ENCODE measurements at places on chromosomes 12 and 14.

- no peak for DNase-seq
Measured at GRCh38 chr14:98580131-98580678, 691.8 kb downstream of the BCL11B start.

GRCh38 chr14:20421267-20421666, 8.0 kb upstream of the TEP1 start:
- DNase-seq = no peak

DNA sequence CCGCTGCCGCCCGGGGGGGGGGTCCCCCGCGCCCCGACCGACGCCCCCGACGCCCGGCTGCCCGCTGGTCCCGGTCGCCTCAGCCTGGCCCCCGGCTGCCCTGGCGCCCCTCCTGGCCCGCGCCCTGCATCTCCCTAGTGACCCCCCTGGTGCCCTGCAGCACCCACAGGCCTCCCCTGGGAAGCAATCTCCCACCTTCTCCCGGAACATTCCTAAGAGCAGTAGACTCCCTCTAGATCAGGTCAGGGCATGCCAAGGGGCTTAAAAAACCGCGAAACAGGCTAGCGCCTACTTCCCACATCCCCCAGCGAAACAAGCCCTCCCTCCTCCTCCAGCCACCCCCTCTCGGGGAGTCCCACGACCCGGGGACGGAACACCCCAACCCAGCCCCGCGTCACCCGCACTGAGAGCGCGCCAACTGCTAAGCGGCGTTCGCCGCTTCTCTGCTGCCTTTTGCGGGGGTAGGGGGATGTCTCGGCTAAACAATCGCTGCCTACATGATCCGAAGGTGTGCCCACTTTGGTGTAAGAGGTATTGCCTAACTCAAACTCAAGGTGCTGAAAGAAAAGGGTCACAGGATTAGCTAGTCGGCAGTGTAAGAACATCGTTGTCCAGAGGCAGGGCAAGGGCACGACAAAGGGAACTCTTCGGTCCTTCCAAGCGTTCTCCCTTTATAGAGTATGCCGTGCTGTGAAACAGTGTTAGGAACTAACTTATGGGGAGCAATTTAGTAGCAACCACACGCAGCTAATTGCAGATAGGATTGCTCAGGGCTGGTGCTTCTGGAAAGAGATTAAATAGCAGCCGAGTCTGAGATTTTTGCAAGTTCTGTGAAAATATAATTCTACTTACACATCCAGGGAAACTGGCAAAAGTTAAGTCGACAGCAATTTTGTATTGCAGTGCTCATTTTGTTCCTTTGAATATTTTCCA, 619 bp upstream of the NTN4 start:
- no peak for DNase-seq

GRCh38 chr14:79613625-79614024, 597.7 kb downstream of the DIO2 start:
- DNase-seq = no peak

GRCh38 chr12:93657071-93657470, 20.1 kb upstream of the CRADD start:
- no peak for DNase-seq

DNA sequence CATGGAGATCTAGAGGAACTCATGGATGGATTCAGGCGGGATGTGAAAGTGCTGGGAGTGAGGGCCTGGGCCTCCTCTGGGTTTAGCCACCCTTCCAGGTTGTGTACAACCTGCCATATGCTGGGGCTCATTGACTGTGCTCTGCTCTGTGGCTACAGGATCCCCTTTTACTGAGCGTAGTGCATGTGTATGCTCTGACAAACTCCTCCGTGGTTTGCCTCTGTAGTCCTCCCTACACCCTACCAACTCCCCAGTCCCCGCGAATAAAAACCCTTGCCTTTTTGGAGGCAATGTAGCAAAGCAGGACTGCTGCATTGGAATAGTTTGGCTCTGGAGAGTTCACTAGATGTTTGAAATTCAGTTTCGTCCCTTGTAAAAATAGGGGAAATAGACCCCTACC, 17.4 kb downstream of the JDP2 start:
- no peak for DNase-seq

DNA sequence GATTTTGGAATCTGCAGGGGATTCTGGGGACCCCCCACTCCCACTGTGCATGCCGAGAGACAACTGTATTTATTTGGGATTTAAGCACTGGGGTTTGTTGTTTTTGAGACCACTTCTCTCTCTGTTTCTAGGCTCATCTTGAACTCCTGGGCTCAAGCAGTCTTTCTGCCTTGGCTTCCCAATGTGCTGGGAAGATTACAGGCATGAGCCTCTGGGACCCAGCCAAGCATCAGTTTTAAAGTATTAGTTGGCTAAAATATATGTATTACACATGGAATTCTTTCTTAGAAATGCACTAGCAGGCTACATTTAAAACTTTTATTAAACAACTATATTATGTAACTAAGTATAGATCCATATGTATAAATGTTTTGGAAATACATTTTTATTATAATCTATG, 78.3 kb downstream of the AEBP2 start:
- DNase-seq = no peak

Measured in esophagus squamous epithelium (tissue), 5 donors.